A549 treated with dexamethasone at 1 μM for 4 hours (cell line): ENCODE measurements at places on chromosomes 3 and 15. TPM values are rescaled to one million over a fixed set of nuclear protein-coding genes. Genes with fewer than 3 reads are reported as not detected.

The UBAP1L gene
- 0.29 to 1.4 TPM (median 0.61 TPM) in 5 replicates for total RNA-seq

The HTR3E gene
- not detected in 5 replicates for total RNA-seq

The ST3GAL6 gene
- 0.73 to 1.3 TPM (median 0.89 TPM) in 5 replicates for total RNA-seq

The ZPLD1 gene
- not detected in 5 replicates for total RNA-seq

The NRG4 gene
- total RNA-seq: 0.25 to 1.1 TPM (median 0.68 TPM) in 5 replicates

The TIGIT gene
- not detected in 5 replicates for total RNA-seq

The ATP13A3 gene
- total RNA-seq: 25.3 to 42.6 TPM (median 41.4 TPM) in 5 replicates

The LRTM1 gene
- not detected in 5 replicates for total RNA-seq

The TERC gene
- total RNA-seq: 0.25 TPM in 1 of 5 replicates, not detected in the others
